ENCODE measurements at places on chromosomes 7 and 10.

- DNase-seq: peak; percentile 79
Observed at GRCh38 chr10:110420401-110421193, 77.1 kb upstream of the DUSP5 start.

DNA sequence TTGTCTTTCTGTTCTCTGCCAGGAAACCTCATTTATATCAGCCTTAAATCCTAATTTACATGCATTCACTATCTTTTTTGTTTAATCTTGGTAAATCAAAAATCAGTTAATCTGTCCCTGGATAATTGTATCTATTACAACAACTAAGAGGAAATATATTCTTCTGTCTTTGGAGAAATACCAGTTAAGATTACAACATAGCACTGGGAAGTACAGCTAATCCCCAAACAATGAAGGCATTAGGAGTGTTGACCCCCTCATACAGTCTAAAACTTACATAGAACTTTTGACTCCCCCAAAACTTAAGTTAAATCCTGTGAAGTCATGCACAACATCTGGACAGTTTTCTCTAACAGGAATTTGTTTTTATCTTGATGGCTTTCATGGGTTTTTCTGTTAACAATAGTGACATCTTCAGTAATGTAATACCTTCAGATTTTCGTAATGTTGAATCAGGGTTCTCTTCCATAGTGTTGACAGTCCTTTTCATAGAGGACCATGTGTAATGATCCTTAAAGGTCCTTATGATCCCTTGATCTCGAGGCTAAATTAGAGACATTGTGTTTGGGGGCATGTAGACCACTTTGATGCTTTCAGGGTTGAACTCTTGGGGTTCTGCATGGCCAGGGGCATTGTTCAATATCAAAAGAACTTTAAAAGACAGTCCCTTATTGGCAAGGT, 24.1 kb upstream of the ABCC2 start:
- no peak for DNase-seq

DNA sequence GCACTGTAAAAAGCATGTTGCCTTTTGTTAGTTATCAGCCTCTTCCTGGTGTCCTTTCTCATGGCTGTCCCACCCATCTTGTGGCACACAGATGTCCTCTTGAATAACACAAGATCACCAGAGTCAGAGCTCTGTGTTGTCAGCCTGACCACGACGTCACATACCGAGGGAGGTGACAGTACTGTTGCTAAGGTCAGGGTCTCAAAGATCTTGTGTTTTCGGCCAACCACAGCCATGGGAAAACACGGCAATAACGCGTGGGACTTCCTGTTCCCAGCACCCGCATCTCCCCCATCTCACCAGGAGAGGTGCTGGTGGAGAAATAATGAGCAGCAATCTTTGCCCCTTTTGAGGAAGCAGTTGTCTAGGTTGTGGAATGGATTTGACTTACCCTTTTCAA, 40.4 kb downstream of the NPVF start:
- no peak for DNase-seq

DNA sequence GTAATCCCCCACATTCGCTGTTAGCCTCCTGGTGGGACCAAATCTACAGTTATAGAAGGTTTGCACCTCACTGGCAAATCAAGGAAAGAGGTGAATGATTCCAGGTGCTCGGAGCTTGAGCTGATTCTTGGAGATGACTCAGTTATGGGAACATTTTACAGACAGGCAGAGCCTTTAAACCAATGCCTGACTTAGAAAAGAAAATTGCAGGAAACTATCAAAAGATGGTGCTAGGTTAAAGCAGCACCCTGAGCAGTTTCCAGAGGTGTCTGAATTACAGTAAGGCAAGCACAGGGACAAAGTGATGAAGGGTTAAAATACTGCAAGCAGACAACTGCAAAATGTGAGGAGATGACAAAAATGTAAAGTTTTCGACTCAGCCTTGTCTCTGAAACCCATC, 2.9 kb downstream of the LRRTM3 start:
- DNase-seq: no peak

- DNase-seq: peak; percentile 65
Observed at GRCh38 chr7:102991540-102992214, 78.9 kb downstream of the LRRC17 start.

DNA sequence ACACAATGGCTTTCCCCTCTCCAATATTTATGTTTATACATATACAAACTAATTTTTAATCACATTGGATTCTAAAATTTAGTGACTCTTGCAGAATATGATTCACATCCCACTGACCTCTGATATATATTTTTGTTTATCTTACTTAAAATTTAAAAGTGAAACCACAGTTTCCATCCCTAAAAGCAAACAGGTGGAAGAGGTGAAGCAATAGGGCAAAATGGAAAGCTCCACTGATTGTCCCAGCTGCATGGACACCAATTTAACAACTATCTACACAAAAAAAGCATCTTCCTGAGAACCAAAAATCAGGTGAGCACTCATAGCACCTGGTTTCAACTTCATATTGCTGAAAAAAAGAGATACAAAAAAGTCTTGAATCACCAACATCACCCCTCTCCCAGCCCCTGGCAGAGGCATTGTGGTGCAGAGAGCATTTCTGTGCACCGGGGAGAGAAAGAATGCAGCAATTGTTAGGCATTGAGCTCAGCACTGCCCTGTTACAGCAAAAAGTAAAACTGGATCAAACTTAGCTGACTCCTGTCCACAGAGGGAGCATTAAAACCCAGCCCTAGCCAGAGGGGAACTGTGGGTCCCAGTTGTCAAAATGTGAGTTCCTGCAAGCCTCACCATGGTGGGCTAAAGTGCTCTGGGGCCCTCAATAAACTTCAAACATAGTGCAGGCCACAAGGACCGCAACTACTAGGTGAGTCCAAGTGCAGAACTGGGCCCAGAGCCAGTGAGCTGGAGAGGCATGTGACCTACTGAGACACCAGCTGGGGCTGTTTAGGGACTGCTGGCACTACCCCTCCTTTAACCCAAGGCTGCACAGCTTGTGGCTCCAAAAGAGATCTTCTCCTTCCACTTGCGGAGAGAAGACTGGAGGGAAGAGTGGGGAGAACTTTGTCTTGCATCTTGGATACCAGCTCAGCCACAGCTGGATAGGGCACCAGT, 92.1 kb downstream of the SIRT1 start:
- DNase-seq: no peak

DNA sequence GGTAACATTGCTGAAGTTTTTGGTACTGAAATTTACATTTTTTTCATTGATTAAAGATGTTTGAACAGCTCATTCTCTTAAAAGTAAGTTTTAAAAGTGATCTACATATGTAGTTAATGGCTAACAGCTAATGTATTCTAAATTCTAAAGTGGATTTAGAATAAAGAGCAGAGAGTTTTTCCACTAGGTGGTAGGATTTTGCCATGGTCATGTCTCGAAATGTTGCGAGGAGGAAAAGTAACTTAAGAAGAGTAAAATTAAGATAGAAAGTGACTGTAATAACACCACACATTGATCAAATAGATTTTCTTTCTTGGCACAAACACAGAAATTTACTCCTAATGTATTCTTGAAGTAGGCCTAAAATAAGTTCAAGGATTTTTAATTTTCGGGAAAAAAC, 19.8 kb downstream of the LSMEM1 start:
- DNase-seq: no peak

DNA sequence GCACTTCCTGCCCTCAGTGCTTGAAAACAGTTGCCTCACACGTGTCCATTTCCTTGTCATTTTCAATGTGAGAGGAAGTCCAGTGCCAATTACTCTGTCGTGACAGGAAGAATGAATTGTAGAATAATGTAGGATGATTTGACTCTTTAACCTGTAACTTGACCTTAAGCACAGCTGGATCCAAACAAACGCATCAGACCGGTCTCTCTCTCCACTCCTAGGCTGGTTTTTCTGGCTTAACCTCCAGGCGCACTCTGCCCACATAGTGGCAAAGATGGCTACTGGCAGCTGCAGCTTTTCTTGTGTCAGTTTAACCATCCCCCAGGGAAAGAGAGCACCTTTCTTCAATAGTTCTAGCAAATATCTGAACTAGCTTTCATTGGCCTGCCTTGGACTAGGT, 29.4 kb upstream of the PNLIPRP3 start:
- DNase-seq: no peak

DNA sequence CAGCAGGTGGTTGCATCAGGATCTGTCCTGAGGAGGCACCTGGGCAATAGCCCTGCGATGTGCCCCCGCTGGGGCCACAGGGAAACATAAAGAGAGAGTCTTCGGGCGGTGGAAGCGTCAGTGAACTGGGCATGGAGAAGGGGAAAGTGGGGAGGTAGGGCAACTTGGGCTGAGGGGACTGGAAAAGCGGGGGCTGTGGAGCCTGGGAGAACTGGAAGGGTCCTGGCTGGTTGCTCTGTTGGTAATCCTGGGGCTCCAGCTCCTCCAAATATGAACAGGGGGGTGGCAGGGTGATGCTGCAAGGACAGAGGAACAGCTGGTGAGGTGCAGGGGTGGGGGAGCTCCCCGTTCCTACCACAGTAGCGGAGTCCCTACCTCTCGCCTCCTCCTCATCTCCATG, 5.2 kb downstream of the NOBOX start:
- no peak for DNase-seq

GRCh38 chr10:102344067-102344466, 51.4 kb upstream of the NFKB2 start:
- no peak for DNase-seq

GRCh38 chr7:157972914-157973313, 614.7 kb downstream of the PTPRN2 start:
- no peak for DNase-seq

DNA sequence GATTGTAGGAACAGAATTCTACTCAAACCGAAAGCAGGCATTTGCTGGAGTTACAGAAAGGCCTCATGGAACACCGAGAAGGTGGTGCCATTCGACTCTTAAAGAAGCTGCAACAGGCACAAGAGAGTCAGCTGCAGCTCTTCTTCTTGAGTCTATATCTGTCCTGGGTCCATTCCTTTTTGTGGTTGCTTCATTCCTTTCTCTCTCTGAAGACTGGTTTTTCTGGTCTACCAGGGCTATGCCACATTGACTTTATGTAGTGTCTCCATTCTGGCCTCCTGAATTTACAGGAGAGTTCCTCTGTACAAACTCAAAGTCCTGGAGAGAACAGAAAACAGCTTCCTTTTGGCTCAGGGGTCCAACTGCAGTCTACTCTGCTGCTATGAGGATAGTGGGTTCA, 132.8 kb downstream of the CFTR start:
- no peak for DNase-seq

DNA sequence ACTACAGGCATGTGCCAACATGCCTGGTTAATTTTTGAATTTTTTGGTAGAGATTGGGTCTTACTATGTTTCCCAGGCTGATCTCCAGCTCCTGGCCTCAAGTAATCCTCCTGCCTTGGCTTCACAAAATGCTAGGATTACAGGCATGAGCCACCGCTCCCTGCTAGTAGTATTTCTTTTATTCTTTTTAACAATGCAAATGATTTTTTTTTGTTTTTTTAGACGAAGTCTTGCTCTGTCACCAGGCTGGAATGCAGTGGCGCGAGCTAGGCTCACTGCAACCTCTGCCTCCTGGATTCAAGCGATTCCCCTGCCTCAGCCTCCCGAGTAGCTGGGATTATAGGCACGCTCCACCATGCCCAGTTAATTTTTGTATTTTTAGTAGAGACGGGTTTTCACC, 58.1 kb downstream of the SVIL start:
- DNase-seq: no peak

- DNase-seq: no peak
Observed at GRCh38 chr10:97154162-97154561, 31.6 kb downstream of the SLIT1 start.

DNA sequence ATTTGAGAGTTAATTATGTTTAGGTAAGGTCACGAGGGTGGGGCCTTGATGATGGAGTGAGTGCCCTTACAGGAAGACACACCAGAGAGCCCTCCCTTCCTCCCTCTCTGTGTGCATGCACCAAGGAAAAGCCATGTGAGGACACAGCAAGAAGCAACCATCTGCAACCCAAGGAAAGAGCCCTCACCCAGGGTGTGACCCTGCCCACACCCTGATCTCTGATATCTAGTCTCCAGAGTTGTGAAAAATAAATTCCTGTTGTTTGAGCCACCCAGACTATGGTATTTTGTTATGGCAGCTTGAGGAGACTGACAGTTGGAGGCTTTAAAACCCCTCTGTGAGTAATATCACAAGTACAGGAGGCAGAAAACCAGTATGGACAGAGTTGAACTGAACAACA, 15.0 kb upstream of the MCM10 start:
- no peak for DNase-seq

- no peak for DNase-seq
Observed at GRCh38 chr10:48946891-48947500, 7.4 kb upstream of the LRRC18 start.

- DNase-seq: peak; percentile 43
Observed at GRCh38 chr10:31134311-31134952, 102.8 kb upstream of the ZNF438 start.

- no peak for DNase-seq
Observed at GRCh38 chr7:90613088-90613498, 17.0 kb downstream of the CDK14 start.

DNA sequence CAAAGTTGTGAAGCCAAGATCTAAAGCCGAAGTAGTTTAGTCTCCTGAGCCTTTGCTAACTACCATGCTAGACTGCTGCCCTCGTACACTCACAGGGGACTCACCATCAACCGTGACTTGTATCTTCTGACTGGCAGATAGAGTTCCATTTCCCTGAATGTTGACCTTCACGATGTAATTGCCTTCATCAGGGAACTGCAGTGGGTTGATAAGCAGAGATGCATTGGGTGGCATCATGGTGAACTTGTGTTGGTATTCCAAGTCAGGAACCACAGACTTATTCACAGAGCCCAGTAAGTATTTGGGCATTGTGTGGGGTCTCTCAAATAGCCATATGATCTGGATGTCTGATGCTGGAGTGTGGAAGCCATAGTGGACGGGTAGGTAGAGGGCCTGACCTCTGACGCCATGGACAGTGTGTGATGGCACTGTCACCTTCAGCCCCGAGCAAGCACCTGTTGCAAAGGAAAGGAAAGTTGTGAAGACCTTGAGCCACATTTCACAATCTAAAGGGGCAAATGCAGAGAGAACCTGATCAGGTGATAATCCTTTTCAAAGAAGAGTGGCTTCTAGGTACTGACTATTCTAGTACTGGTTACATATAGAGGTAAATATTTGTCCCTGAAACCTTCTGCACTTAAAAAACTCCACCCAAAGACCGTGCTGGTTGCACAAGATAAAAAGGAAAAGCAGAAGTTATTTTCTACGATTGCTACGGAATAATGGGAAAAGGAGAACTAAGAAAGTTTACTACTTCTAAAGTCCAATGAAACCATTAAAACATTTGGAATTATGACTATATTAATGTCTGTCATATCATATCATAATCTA, 7.1 kb downstream of the HEPACAM2 start:
- DNase-seq: no peak

GRCh38 chr10:121205625-121206024, 354.5 kb downstream of the WDR11 start:
- DNase-seq: no peak

DNA sequence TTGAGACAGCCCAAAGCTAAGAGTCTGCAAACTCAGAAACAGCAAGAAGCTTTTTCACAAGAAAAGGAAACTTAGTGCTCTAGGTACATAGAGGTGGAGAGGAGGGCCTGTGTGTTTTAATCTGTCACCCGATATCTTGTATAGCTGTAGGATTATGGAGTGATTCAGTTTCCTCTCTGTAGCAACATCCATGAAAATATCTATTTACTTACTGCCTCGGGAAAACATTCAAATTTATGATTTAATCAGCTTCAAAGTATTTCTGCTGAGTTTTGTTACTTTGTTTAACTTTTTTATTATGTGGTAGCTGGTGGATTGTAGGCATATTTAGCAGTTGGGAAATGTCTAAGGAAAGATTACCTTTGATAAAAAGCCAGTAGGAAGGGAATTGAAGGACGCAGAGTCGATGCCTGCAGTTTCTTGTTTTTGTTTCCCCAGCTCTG, 292.0 kb downstream of the CCDC3 start:
- DNase-seq: no peak

All from Calu3 (cell line).